Stimulated activated CD8-positive, alpha-beta memory T cell treated with anti-CD3 and anti-CD28 coated beads, Interleukin-4, amount 100 ng/mL, for 1 hour (primary cell): ENCODE measurements at places on chromosomes 13 and 19.

DNA sequence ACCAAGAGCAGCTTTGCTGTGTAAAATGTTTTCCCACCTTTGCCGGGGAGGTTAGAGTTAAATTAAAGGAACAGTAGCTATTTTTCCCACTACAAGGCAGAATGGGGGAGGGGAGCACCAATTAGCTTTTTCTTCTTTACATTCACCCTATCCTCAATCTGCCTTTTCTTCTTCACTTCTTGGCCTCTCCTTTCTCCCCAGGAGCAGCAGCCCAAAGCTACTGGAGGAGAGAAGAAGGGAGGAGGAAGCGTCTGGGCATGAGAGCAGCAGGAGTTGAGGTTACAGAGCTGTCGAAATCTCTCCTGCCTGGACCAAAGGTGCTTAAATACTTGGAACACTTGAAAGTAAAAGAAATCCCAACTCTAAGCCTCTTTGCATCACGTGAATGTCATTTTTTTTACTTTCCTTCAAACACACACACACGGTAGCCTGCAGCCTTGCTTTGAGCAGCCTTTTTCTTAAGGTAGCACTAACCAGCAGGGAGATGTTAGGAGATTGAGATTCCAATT, 39.0 kb upstream of the WASF3 start:
- DNase-seq: no peak

- DNase-seq: no peak
Observed at GRCh38 chr13:66821551-66821950, 408.6 kb downstream of the PCDH9 start.

DNA sequence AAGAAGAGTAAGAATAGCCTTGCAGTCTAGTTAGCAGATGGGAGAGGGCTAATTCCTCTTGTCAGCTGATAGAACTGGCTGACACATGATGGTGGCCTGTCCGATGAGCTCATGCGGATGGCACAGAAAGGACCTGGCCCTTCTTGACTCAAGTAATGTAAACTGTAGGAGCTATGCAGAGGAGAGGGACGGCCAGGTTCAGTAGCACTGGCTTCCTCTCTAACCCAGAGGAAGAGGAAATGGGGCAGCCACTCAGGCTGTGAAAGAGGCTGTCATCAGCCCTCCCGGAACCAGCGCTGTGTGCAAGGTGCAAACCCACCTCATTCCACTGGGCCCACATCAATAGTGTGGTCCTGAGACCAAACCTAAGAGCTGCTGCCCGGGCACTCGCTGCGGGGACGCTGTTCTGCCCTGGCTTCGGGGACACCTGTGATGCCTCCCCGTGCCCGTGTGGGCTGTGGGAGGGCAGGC, 30.8 kb upstream of the USE1 start:
- DNase-seq: peak; percentile 33

DNA sequence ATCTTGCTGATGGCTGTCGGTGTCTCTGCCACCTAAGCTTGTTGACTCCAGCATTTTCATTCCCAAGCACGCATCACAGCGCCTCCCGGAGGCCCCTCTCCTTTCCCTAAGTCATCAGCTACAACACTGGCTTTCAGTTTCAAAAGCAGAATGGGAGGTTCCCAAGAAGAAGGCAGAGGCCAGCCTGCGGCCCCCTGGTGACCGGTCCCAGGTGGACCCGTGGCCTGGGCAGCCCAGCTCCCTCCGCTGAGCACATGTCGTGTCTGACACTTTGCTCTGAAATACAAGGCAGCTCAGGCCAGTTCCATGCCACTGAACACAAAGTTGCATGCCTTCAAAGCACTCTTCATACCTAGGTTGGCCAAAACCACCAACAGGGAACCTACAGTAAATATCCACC, 8.5 kb downstream of the MLLT1 start:
- DNase-seq: no peak

- no peak for DNase-seq
Observed at GRCh38 chr19:29650772-29651387, 14.4 kb upstream of the PLEKHF1 start.

- no peak for DNase-seq
Observed at GRCh38 chr13:69279213-69279612, 828.4 kb upstream of the ATXN8OS start.
